ENCODE measurements at places on chromosomes 2 and 18.

GRCh38 chr2:106122157-106122556, 71.9 kb downstream of the UXS1 start:
- DNase-seq: no peak

- DNase-seq: no peak
Observed at GRCh38 chr18:33914399-33914798, 310.3 kb downstream of the NOL4 start.

- no peak for DNase-seq
Observed at GRCh38 chr18:31252522-31252921, 65.4 kb upstream of the DSG1 start.

DNA sequence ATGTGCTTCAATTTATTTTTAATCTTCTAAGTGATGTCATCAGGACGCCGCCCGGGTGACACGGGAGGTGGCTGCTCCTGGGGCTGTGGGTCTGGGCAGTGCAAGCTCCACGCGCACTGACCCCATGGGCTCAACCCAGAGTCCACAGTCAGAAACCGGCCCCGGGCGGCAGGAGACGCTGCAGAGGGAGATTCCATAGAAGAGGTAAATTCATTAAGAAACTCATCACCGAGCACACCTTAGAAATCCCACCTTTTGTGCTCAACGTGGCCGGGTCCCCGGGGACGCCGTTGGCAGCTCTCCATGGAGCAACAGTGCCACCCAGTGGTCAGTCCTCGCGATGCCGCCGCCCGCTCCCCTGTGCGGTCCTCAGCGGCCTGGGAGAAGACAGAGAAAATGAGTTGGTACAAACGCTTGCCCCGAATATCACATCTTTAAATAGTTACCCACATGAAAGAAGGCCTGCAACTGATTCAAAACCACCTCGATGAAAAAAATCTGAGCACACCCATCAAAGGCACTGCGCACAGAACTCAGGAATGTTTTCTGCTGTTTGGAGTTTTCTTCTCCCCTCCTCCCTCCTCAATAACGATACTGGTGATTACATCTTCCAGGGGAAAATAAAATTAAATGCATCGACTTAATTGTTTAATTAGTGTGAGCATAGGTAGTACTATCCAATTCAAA, 92.6 kb downstream of the CMPK2 start:
- peak; percentile 95 for DNase-seq

DNA sequence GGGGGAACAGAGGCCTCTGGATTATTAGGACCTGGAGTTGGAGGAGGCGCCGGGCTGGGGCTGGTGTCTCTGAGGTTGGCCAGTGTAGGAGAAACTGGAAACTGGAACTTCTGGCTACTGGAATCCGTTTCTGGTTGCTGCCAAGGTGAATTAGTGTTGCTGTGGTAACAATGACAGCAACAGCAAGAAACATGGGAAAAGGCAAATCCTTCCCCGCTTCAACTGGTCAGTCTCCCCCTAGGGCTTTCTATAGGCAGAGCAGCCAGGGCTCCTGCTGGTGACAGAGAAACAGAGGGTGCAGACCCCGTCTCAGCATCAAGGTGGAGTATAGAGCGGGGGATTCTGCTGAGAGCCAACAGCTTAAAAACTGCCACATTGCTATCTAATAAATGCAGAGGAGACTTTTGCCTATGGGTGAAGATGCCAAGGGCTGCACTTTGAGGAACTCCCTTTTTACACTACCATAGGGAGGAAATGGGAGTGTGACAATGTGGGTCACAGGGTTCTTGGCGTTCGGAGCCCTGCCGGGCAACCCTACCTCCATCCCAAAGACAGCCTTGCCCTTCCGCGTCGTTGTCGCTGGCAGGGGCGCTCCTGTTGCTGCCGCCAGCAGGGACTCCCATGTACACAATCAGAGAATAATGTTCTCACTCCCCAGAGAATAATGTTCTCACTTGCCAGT, 81.4 kb upstream of the CABLES1 start:
- peak; percentile 56 for DNase-seq

- no peak for DNase-seq
Observed at GRCh38 chr18:63421514-63421913, 762 bp downstream of the VPS4B start.

- no peak for DNase-seq
Observed at GRCh38 chr18:15165048-15165447, 417.1 kb downstream of the ANKRD30B start.

- peak; percentile 37 for DNase-seq
Observed at GRCh38 chr2:174327021-174327840, 7.5 kb upstream of the SP9 start.

GRCh38 chr2:127386764-127387654, 766 bp downstream of the MAP3K2 start:
- DNase-seq: peak; percentile 63

DNA sequence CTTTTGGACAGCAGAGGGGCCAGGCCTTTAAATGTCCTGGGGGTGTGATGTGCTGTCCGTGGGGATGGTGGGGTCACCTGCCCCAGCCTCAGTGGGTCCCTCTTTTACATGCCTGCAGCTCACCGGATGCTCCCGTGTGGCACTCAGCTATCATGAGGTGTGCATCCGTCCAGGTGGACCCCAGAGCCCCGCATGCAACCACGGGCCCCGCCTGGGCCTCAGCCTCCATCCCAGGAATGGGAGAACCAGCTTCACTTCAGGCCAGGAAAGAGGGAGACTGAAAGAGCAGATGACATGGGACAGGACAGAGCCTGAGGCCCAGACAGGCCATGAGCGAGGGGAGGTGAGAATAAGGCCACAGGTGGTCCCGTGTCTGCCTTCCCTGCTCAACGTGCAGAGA, 37.5 kb downstream of the RAMP1 start:
- DNase-seq: no peak

DNA sequence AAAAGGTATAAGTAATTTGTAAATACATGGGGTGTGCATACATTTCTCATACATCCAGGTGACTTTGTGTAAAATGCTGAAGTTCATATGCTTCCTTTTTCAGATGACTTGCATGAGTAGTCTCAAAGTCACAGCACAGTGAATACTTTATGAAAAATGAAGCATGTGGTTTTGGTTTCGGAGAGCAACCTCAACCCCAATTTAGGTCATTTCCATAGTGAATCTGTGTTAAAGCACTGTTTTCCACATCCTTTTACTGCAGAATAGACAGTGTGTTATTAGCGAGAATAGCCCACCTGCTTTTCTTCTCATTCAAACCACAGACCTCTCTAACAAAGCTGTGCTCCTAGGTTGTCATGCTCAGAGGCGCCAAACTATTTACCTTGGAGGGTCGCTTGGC, 204.4 kb upstream of the RASGRP3 start:
- no peak for DNase-seq

- no peak for DNase-seq
Observed at GRCh38 chr18:14025306-14025940, 106.8 kb downstream of the ZNF519 start.

- no peak for DNase-seq
Observed at GRCh38 chr2:46320141-46320567, 22.9 kb downstream of the EPAS1 start.

GRCh38 chr2:73284296-73285158, at the start of gene FBXO41:
FBXO41 (minus strand) TSS chr2:73284478; CDS start chr2:73269630, 14,848 bp downstream.
- no peak for DNase-seq

DNA sequence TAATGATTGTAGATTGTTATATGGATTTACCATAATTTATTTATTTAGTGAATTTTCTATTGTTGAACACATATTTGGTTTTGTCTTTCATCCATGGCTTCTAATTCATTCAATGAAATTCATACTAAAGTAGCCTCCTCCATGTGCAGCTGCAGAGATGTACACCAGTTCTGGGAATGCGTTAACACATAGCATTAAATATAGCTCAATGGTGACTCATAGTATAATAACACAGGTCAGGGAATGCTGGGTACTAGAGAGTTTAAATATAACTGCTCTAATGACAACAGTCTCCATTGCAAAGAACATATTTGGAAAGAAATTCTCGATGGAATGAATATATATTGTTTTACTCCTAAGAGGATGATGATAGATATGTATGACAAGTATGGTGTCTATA, 1190.2 kb upstream of the NRXN1 start:
- DNase-seq: no peak

DNA sequence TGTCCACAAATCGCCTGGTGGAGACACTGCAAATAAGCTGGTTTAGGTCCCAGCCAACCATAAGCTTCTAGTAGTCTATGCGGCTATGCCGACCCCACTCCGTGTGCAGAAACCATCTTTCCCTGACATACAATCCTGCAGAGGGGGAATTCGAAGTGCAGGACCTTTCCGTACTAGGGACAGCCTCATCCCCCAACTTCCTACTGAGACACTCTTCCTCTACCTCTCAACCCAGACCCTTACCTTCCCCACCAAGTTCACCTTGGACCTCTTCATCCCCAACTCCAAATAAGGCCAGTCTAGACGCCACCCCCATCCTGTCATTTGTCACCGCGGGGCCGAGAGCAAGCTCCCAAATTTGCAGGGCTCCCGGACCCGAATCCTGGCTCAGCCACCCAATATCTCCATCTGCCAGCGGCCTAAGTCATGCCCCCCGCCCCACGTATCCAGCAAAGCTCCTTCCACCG, 496 bp downstream of the SUCLG1 start:
- DNase-seq: no peak

- peak; percentile 70 for DNase-seq
Observed at GRCh38 chr2:196758474-196759377, 40.8 kb downstream of the GTF3C3 start.

GRCh38 chr2:119436993-119437772, 5.5 kb downstream of the TMEM37 start:
- DNase-seq: no peak

GRCh38 chr2:26685989-26686839, 6.3 kb upstream of the KCNK3 start:
- DNase-seq: peak; percentile 87

DNA sequence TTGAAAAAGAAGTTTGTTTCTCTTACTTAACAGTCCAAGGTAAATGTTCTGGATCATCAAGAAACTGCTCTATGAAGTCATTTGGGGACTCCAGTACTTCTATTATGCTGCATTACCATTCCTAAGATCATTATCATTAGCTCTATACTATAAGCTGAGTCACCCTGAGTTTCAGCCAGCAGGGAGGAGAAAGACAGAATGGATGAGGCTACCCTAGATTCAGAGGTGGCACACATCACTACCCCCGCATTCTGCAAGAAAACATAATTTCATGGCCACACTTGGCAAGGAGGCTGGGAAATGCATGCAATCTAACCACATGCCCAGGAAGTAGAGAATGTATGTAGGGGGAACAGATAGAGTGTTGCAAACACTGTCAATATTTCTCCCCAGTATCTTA, 16.6 kb upstream of the LNPK start:
- DNase-seq: no peak

DNA sequence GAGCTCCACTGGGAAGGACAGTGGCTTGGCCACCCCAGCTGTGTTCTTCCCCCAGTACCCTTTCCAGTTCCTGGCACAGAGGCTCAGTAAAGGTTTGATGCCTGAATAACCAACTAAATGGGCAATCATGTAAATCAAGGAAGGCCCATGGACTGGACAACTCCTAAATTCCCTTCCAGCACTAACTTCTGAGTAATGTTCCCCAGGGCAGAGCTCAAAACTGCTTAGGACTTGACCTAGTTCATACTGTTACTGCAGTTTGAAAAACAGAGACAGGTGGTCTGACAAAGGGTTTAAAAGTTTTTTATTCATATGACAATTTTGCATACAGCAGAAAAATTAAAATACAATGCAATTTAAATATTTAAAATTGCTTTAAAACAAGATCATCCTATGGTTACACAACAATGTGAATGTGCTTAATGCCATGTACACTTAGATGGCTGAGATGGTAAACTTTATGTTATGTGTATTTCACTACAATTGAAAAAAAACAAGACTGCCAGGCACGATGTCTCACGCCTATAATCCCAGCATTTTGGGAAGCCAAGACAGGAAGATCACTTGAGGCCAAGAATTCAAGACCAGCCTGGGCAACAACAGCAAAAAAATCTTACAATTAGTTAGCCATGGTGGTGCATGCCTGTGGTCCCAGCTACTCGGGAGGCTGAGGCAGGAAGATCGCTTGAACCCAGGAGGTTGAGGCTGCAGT, 26.2 kb downstream of the PCBP1 start:
- DNase-seq: no peak

GRCh38 chr18:1575084-1575483, 670.4 kb downstream of the ADCYAP1 start:
- no peak for DNase-seq

DNA sequence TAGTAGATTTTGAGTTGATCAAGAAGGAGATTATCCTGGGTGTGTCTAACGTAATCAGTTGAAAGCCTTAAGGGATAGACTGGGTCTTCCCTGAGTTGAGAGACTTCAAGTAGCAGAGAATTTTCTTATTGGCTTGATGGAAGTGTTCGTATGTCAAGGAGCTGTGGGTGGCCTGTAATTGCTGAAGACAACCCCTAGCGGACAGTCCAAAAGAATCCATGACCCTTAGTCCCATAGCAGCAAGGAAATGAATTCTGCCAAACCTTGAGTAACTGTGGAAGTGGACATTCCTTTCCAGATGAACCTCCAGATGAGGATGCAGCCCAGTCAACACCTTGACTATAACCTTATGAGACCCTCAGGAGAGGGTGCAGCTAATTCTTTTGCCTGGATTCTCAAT, 786.3 kb downstream of the SOCS6 start:
- DNase-seq: no peak

- DNase-seq: no peak
Observed at GRCh38 chr2:146597291-146597690, 1247.5 kb upstream of the ACVR2A start.

DNA sequence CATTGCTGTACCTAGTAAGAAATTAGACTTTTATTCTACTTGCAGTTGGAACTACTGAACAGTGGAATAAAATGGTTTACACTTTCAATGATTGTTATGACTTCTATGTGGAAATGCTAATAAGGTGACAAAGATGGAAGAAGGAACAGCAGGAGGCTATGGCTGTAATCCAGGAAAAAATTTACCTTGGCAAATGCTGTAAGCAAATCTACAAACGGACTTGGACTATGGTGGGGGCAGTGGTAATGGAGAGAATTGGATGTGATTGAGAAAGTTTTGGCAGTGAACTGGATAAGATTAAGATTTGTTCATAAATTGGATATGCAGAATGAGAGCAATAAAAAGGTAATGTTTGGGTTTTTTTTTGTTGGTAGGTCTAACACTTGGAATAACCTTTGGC, 111.0 kb upstream of the ERBB4 start:
- no peak for DNase-seq

DNA sequence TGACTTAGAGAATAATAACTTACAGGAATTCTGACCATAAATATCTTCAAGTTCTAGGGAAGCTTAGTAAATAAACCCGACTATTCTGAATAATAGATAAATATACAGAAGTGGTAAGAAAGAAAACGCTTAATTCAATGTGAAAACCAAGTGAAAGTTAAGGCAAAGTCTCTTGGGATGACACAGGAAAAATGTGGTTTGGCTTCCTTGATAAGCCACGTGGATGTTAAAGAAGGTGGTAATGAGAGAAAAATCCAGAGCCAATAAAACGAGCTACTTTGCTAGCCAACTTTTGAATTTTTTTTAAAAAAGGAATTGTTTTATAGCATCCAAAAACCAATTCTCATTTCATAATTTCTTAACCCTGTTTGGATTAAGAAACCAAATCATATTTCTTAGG, 166.2 kb upstream of the VRK2 start:
- no peak for DNase-seq

Measured in spinal cord (tissue), 10 donors.